ENCODE measurements at places on chromosomes 13 and 19.

DNA sequence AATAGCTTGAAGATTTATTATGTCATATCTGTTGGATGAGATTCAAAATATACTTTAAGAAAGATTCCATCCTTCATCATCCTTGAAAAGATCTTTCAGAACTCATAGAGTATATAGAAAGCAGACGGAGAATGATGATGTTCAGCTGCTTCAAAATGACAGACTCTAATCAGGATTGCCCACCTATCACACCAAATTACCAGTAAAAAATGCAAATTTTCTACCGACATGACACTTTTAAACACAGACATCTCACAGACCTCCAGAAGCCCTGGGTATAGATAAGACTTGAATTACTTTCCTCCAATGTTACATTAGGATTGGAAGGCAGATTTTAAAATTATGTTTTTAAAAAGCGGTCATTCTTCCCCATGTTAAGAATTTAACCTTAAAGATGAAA is 235.5 kb downstream of the GPC6 start:
- no peak for DNase-seq

- no peak for DNase-seq
Measured at GRCh38 chr13:68551701-68552522, 1321.8 kb upstream of the PCDH9 start.

DNA sequence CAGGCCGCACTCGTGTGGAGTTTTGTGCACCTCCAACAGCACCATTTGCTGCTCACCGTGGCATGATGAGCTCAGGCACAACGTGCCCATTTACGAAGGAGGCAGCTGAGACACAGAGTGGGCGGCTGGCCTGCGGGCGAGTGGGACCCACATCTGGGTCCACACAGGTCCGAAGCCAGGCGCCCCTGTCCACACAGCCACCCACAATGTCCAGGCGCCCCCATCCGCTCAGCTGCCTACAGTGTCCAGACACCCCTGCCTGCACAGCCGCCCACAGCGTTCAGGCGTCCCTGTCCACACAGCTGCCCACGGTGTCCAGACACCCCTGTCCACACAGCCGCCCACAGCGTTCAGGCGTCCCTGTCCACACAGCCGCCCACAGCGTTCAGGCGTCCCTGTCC is 42.5 kb upstream of the F7 start:
- no peak for DNase-seq

DNA sequence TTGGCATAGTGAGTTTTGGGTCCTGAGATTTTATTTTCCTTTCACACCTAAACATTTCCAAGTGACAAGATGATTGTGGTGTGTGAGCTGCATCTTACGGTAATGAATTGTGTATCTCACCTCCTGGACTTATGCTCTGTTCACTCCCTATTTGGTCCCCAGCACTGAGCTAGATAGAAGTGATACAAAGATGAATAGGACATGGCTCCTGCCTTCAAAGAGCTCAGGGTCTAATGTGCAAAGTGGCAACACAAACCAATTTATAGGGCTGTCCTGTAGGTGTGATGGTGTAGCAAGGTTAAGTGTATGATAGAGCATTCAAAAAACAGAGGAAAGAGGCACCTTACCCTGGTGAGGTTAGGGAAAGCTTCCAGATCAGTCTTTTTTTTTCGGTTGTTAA is 17.6 kb upstream of the TNFRSF19 start:
- DNase-seq, result no peak

- no peak for DNase-seq
Measured at GRCh38 chr13:24328145-24328544, 18.8 kb downstream of the C1QTNF9 start.

- no peak for DNase-seq
Measured at GRCh38 chr13:52374389-52374788, 31.6 kb downstream of the THSD1 start.

- no peak for DNase-seq
Measured at GRCh38 chr13:109646423-109646822, 140.0 kb downstream of the IRS2 start.

DNA sequence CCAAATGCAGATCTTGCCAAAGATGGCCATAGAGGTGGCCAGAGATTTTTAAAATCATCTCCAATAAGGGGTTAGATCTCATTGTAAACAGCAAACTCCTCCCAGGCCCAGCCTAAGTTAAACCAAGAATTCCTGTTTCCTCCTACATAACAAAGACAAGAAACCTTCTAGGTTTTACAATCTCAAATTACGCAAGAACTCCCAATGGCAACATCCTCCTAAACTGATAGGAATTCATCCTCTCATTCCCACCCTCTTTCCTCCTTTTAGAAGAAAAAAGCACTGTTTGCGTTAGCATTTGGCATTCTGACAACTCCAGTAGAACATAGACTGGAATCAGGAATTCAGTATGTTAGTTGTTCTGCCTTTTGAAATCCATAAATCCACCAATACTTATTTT is 14.6 kb downstream of the PROSER1 start:
- DNase-seq, result no peak

DNA sequence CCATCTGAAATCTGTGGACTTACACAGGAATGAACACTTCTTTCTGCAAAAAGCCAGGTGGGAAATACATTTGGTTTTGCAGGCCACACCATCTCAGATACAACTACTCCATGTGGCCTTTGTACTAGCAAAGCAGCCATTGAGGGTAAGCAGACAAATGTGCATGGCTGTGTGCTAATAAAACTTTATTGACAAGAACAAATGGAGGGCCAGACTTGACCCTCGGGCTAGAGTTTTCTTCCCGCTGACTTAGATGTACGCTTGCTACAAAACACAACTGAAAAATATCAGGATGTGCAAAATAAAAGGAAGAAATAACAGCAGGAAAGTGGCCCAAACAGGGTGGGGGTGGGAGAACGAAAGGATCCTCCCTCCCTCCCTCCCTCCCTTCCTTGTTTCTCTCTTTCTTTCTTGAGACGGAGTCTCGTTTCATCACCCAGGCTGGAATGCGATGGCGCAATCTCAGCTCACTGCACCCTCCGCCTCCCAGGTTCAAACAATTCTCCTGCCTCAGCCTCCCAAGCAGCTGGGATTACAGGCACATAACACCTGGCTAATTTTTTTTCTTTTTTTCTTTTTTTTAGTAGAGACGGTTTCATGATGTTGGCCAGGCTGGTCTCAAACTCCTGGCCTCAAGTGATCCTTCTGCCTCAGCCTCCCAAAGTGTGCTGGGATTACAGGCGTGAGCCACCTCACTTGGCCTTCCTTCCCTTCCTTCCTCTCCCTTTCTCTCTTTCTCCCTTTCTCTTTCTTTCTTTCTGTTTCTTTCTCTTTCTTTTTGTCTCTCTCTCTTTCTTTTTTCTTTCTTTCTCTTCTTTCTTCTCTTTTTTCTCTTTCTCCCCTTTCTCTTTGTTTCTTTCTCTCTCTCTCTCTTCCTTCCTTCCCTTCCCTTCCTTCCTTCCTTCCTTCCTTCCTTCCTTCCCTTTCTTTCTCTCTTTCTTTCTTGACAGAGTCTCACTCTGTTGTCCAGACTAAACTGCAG is 29.3 kb downstream of the CCL25 start:
- DNase-seq, result no peak

DNA sequence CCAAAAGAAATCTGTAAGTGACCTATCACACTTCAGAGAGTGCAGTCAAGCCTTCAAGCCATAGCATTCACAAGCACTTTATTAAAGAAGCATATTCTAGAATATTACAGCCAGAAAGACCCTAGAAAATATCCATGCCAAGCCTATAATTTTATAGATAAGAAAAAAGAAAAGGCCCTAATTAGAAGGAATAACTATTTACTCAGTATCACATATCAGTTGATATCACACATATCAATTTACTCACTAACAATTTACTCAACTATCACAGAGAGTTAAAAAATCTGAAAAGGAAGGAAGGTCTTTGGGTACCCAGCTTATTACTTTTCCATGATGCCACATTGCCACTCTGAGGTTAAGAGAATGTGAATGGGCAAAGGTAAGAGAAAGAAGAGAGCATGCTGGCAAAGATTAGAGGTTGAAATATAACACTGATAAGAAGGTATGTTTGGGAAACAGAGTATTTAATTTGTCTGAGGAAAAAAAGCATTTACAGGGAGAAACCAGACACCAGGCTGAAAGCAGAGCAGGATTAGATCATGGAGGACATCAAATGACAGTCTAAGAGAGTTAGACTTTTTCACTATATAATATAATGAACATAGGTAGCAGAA is 186.2 kb downstream of the VWA8 start:
- DNase-seq, result no peak

DNA sequence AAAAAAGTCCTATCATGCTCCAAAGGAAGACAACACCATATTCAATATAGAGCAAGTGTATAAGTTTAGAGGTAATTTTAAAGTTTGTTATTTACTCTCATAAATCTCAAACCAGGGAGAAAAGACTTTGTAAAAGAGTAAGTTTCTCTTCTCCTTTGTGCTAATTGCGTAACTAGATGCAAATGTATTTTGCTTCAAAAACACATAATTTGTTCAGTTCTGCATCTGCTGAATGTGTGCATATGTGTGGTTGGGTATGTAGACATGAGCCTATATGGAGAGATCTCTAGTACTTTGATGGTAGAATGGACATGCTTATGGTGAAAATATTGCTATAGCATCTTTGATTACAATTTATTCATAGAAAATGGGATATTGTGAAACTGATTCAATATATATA is 17.8 kb upstream of the MIR17HG start:
- no peak for DNase-seq

- no peak for DNase-seq
Measured at GRCh38 chr13:105220063-105220462, 1315.4 kb downstream of the EFNB2 start.

DNA sequence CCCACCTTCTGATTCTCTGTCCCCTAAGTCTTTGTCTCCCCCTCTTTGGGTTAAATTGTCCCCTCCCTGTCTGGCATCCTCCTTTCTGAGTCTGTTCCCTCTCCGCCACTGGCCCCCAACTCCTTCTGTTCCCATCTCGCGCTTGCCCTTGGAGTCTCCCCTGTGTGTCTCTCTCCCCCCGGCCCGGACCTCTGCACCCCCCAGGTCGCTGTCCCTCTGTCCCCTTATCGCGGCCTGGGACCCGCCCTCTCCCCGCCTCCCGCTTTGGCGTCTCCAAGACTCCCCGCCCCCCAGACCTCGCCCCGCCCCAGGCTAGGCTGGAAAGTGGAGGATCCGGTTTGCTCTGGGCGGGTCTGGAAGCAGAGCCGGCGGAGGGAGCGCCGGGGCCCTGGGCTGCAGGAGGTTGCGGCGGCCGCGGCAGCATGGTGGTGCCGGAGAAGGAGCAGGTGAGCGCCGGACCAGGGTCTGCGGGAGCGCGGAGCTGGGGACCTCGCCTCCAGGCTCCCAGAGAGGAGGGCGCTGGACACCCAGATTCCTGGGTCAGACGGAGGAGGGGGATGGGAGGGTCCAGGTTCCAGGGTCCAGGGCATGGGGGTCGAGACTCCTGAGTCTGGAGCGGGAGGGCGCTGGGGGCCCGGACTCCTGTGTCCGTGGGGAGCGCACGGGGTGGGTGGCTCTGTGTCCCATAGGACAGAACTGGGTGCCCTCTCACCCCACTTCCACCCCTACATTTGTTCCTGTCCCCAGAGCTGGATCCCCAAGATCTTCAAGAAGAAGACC is at the start of gene TRPM4:
Gene TRPM4, plus strand, starts transcription at position 348 of the 780 bp plus-strand sequence. Its CDS starts 75 bp downstream, at position 423.
- no peak for DNase-seq

DNA sequence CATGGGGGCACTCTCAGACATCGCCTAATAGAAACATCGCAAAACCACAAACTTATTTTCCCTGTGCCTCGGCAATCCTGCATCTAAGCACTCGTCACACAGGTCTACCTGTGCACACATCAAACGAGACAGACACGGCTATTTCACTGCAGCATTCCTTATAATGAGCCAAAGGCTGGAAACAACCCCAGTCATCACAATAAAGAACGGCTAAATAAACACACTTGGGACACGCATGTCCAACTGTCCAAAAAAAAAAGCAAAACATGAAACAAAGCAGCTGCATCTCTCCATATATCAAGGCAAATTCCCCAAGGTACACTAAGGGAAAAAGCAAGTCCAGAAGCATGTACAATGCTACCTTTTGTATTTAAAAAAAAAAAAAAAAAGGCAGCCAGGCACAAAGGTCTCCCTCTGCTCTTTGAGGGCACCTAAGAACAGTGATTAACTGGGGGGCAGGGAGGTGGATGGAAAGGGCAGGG is 27.2 kb upstream of the CCNP start:
- DNase-seq, result no peak

DNA sequence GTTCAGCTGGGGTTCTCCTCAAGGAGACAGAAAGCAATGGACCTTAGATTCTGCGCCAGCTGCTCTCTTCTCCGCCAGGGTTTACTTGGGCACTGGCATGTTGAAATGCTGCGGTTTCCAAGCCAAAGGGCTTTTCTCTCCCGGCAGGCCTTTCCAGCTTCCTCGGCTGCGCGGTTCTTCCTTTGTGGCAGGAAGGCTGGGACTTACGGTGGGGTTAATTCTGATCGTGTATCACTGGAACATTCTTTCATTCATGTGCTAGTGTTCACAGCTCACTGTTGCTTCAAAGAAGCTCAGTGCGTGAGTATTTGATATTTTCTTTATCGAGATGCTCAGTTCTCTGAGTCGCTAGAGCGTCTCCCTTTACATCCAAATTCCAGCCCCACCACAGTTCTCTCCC is 723.2 kb downstream of the UQCRFS1 start:
- DNase-seq, result no peak

DNA sequence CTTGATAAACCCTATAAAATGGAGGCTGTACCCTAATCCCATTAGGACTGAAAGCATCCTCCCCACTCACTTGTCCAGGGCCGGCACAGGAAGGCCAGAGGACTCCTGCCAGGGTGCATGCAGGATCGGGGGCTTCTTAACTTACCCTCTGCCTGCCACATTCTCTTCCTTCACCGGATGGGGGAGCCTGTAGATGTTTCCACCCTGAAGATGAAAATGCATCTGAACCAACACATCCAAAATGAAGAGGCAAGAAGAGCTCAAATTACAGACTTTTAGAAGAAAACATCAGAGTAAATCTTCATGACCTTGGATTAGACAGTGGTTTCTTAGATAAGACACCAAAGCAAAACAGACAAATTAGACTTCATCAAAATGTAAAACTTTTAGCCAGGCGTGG is 25.9 kb upstream of the NAPA start:
- no peak for DNase-seq

DNA sequence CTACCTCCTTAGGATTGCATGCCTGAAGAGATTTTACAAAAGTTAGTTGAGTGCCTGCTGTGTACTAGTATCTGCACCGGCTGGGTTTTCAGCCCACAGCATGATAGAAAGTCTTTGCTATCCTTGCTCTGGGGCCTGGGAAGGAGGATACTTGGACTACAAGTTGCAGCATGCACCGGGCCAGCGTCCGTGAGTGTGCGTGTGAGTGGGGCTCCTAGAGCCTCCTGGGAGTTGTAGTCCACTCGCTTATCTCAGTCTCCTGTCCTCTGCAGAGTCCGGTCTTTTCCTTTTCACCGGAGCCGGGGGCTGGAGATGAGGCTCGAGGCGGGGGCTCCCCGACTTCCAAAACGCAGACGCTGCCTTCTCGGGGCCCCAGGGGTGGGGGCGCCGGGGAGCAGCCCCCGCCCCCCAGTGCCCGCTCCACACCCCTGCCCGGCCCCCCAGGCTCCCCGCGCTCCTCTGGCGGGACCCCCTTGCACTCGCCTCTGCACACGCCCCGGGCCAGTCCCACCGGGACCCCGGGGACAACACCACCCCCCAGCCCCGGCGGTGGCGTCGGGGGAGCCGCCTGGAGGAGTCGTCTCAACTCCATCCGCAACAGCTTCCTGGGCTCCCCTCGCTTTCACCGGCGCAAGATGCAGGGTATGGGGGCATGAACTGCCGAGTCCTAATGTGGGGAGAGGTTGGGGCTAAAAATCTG is 20.6 kb downstream of the BRSK1 start:
- DNase-seq, result no peak

All from stimulated activated CD8-positive, alpha-beta memory T cell treated with anti-CD3 and anti-CD28 coated beads, Interleukin-12 subunit alpha, Interleukin-12 subunit beta, amount 100 ng/mL, for 4 hours (primary cell).